Stimulated activated CD4-positive, alpha-beta T cell treated with anti-CD3 and anti-CD28 coated beads, Interleukin-2, amount 100 ng/mL, for 24 hours (primary cell): ENCODE measurements at places on chromosomes 4 and X.

DNA sequence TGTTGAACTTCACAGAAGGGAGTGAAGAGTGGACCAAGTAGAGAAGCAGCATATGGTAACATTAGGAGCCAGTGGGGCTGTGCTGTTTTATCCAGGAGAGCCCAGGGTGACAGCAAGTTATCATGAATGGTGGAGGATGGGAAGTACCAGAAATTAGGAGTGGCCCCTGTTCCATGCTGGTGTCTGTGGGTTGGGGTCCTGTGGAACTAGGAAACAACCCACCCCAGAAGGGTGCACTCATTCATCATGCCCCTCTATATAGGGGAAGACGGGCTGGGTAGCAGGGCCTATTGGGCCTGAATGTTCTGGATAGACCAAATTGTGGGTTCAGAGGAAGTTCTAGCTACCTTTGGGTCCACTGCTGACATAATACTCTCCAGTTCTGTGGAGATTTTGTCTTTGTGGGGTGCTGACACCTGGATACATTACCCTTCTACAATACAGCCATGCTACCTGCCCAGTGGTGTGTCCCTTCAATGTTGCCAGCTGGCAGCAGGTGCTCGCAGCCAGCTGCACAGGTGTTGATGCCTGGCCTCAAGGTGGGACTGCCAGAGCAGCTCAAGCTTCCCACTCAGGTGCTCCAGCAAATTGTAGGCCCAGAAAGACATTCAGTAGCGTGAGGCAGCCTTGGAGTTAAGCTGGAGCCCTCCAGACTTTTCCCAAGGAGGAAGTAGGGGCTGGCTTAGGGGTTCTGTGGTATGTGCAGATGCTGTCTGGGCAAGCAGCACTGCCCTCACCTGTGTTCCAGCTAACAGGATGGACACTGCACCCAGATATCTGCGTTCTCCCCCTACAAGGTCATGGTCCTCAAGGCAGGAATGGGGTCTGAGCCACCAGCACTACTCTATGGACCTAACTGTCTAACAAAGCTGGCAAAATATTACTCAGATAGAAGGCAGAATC lies 106.5 kb downstream of the NHSL2 start:
- no peak for DNase-seq

DNA sequence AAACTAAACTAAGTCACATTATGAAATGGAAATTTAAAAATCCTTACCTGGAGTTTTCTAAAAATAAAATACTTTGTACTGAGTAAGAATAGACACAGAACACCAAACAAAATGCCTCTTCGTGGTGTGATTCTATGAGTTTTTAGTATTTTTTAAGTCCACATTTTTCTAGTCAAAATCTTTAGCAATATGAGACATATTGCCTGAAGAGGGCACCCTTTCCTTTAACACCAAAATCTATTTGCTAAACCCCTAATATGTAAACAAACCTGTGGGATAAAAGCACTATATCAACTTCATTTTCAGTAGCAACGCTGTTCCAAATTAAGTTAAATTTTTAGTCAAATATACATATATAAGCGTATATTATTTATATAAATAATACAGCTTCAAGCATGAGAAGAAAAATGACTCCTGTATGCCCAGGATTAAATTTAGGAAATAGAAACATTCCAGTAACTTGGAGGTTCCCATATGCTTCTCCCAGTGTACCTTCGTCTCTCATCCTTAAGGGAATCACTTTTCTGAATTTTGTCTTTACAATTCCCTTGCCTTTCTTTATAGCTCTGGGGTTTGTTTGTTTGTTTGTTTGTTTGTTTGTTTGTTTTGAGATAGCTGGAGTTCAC lies 23.0 kb upstream of the PGM2 start:
- DNase-seq = no peak

DNA sequence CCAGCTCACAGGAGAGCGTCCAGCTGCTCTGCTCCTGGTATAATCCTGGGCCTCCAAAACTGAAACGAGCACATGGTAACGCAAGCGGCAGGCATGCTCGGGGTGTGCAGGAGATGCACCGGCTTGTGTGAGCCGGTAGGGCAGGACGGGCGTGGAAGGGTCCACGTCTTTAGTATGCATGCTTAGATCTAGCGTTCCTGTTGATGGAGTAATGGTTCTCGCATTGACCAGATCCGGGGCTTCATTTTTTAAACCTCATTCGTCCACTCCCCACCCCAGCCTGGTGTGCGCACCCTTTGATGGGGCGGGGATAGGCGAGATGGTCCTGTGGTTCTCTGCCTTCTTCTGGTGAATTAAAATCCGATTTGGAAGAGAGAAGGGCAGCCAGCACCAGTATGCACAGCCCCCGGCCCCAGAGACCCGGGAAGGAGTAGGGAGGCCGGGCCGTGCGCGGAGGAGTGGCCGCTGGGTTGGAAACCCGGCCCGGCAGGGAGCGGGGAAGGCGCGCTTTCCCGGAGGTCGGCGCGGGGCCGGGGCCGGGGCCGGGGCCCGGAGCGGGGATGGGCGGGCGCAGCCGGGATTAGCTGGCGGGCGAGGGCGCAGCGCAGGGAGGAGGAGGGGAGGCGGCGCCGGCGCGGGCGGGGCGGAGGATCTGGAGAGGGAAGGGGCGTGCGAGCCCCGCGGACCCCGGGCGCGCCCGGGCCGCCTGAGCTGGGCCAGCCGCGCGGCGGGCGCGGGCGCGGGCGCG lies 39.9 kb downstream of the FAM149A start:
- no peak for DNase-seq

DNA sequence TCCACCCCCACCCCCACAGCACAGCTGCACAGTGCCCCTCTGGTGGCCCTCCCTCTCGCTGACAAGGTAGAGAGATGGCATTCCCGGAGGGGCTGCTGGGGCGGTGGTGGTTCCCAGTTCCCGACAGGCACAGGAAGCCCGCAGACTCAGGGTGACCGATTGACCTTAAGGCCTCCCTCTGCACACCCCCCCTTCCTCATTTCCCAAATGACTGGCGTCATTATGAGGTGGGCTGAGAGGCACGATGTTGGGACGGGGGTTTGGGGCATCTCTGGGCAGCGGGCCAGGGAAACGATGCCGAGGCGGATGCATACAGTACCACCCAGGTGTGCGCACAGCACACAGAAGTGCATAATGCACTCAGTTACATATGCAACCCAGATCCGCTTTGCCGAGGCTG lies 3.5 kb upstream of the TIMP1 start:
- DNase-seq = no peak

DNA sequence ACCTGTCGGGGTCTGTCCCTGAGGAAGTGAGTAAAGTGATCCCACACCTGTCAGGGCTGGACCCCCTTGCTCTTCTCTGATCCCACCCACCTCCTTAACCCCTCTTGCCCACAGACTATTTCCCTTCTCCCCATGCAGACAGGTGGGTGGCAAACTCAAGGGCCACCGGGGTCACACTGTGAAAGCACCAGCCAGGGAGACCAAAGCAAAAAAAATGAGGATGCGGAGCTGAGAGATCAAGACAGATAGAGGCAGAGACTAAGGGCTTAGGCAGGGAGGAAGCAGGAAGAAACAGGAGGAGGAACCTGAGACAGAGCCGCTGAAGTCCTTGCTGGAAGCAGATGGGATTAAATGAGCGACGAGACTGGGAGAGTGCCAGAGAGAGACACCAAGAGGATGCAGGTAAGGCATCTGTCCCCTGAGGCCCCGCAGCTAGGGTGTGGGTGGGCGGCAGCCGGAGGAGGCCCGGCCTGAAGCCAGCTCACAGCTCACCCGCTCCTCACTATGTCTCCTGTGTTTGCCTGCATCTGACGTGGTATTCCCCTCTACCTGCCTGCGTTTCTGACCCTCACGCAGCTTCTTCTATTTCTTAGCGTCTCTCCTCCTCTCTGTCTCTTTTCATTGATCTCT lies 7.2 kb downstream of the TIMM17B start:
- DNase-seq = peak; percentile 25

DNA sequence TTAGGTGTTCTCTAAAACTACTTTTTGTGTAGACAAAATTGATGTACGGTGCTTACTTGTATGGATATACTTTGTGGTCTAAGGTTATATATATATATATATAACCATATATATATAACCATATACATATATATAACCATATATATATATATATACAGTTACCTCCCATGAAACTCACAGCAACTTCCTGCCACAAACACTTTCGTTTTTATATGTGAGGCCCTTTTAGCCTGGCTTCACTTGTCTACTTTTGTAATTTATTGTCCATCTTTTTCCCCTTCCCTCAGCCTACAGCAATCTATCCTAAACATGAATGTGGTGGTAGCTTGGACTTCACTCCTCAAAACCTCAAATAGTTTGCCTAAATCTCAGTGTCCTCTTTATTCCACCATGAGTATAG lies 72.8 kb upstream of the NPFFR2 start:
- no peak for DNase-seq

DNA sequence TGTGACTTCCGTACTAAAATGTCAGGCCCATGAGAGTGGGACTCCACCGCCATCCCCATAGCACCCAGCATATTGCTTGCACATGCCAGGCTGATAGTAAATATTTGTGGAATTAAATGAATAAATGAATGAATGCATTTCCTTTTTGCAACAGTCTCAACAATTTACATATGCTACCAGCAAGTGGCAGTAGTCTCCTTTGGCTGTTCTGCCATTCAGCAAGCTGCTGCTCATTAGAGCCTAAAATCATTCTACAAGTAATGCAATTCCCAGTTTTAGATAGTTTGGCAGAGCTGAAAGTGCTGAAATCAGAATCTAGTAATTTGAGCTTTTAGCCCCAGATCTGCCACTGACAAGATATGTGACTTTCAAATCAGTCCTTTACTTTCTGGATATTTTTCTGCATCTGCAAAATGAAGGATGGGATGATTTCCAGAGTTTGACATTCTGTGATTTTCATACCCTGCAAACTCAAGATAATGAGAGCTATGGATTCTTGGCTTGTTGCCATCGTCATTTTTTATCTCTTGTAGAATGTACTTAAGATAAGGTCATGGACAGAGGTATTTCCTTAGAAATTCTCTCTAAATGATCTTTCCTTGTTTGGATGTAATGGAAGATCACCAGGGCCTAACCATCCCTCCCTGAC lies 35.7 kb upstream of the INTS6L start:
- DNase-seq = no peak

DNA sequence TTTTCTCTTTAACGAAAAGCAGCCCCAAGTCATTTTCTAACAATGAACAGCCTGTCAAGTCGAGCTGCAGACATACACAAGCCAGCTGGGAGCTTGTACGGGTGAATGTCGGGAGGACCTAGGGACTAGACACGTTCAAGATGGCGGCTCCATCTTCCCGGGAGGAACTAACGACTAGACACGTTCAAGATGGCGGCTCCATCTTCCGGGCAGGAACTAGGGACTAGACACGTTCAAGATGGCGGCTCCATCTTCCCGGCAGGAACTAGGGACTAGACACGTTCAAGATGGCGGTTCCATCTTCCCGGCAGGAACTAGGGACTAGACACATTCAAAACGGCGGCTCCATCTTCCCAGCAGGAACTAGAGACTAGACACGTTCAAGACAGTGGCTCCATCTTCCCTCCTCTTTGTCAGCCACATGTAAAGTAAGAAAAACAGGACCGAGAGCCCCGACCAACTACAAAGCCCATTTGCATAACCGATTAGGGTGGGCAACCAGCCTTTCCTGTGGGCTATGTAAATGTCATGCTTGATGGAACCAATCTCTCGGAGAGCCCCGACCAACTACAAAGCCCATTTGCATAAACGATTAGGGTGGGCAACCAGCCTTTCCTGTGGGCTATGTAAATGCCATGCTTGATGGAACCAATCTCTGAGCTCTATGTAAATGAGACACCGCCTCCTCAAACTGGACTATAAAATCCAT lies 175.5 kb downstream of the DHRSX start:
- peak; percentile 31 for DNase-seq

- no peak for DNase-seq
Measured at GRCh38 chr4:76765473-76766183, 132.3 kb downstream of the SOWAHB start.

DNA sequence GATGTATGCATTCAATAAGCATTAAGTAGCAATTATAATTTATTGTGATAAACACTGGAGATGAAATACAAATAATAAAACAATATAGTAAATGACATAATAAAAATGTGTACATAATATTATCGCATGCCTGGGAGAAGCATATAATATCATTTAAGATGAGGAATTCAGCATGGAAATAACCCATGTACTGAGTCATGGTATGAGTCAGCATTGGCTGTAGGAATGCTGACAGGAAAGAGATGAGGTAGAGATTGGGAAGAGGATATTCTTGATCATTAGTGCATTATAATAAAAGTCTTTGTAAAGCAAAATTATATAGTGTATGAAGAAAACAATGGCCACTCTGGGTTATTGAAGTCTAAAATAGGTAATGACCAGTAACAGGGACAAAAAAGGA lies 82.8 kb downstream of the MAGEB10 start:
- DNase-seq = no peak

- DNase-seq = no peak
Measured at GRCh38 chrX:9166584-9166944, 132.6 kb upstream of the FAM9B start.

GRCh38 chr4:8238036-8238511 lies 31.5 kb upstream of the HTRA3 start:
- no peak for DNase-seq

- no peak for DNase-seq
Measured at GRCh38 chr4:75733369-75733768, 9.0 kb downstream of the USO1 start.

DNA sequence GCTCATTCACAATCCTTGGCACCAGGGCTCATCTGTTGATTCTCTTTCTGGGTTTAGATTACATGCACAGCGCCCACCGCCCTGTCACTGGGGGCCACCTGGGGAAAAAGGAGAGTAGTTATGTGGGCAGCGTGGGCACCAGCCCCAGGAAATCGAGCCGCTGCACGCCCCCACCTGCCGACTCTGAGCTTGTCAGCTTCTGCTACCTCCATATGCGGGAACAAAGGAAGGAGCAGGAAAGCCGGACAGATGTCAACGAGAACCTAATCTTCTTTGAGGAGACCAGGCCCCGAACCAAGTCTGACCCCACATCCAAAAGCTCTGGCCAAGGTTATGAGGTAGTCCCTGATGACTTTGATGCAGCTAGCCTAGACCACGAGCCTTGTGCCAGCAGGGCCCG lies 31.0 kb upstream of the PRPS1 start:
- DNase-seq = no peak

DNA sequence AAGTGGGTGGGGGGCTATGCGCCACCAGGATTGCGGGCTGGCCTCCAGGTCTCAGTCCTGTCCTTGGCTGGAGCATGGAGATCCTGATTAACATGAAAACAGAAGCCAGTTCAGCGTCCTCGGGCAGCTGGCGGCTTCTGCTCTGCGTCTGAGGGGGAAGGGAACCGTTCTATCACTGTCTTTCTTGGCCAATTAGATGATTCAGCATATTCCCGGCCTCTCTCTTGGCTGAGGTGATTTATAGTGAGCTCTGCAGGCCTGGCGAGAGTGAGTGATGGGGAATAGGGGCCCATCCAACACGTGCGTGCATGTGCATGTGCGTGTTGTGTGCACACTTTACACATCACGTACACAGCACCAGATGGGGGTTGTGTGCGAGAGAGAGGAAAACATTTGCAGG lies 145.8 kb upstream of the ATP6AP2 start:
- no peak for DNase-seq

- peak; percentile 19 for DNase-seq
Measured at GRCh38 chr4:88320224-88320779, 35.9 kb upstream of the PPM1K start.

- DNase-seq = no peak
Measured at GRCh38 chr4:8319731-8320385, 50.3 kb downstream of the HTRA3 start.

- DNase-seq = no peak
Measured at GRCh38 chrX:32195611-32196010, 1015.7 kb downstream of the DMD start.

GRCh38 chr4:80004319-80004718 lies 68.7 kb downstream of the ANTXR2 start:
- no peak for DNase-seq

GRCh38 chrX:136574548-136574947 lies 42.5 kb downstream of the VGLL1 start:
- no peak for DNase-seq

GRCh38 chrX:42028109-42028508 lies 104.8 kb upstream of the CASK start:
- no peak for DNase-seq
